Transverse colon (tissue), 4 donors: ENCODE measurements at places on chromosomes 7 and 10. TPM values are rescaled to one million over a fixed set of nuclear protein-coding genes. Genes with fewer than 3 reads are reported as not detected.

DNA sequence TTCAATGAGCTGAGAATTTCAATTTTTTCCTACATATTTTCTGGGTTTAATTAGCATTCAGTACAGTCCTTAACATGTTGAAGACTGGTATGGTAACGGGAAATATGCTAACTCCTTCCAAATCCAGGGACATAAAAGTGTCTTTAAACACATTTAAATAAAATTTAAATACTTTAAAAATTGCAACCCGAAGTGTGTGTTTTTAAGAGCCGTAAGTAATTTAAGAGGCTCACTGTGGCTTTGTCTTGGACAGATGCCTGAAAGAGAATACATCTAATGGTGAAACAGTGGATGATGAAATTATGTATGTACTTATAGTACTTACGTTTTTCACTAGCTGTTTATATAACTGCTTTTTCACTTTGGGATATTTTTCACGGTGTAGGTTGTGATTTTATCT lies 687.3 kb upstream of the CELF2 start:
- no peak for DNase-seq

DNA sequence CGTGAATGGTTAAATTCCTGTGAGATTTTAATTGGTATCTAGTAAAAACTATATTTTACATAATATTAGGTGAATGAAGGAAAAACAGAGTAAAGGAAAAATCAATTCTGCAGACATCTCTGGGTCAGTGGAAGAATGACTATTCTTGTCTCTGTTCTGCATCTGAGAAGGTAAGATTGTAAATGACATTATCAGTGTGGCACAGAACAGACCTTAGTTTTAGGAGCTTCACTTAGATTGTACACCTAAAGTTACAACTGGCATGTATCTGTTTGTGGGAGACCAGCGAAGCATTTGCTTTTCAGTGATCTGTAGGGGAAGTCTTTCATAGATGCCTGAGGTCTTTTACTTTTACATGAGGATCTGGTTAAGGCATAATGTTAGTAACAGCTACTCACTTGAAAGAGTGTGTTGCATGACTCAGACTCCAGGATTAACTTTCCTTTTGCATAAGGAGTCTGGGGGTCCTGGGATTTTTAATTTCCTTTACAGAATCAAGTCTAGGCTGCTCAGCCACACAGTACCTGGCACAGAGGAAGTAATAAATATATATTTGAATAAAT lies 56.2 kb downstream of the JMJD1C start:
- no peak for DNase-seq

ASNS gene
- total RNA-seq = 9.0 TPM

DNA sequence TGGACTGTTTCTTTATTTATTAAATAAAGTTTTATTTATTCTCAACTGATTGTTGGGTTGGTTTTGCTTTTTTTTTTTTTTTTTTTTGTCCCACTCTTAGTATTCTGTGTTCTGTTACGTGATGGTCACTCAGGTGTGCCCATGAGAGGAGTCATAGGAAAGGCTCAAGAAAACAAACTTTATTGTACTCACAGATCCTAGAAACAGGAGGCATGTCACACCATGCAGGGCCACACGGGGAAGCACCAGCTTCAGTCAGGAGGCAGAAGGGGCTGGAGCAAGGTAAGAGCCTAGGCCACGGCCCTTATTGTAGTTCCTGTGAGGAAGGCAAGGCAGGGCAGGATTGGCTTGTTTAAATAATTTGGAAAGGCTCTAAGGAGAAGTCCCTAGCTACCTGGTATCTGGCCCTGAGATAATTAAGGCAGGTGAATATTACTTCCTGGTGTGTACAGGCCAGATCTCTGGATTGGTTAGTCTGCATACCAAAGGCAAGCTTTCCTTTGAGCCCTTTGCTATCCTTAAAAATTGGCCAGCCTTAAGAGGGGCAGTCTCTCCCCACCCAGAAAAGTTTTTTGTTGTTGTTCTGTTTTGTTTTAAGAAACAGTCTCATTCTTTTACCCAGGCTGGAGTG lies 8.3 kb downstream of the ATOH7 start:
- peak; percentile 27 for DNase-seq

GRCh38 chr10:124618470-124619073 lies 125.6 kb downstream of the FAM53B start:
- DNase-seq = no peak

JAKMIP3 gene
- total RNA-seq = 0.16 TPM

SEMA3D gene
- total RNA-seq = 1.4 TPM

- DNase-seq = peak; percentile 44
Observed at GRCh38 chr7:134750083-134751062, 29.1 kb upstream of the CALD1 start.

DNA sequence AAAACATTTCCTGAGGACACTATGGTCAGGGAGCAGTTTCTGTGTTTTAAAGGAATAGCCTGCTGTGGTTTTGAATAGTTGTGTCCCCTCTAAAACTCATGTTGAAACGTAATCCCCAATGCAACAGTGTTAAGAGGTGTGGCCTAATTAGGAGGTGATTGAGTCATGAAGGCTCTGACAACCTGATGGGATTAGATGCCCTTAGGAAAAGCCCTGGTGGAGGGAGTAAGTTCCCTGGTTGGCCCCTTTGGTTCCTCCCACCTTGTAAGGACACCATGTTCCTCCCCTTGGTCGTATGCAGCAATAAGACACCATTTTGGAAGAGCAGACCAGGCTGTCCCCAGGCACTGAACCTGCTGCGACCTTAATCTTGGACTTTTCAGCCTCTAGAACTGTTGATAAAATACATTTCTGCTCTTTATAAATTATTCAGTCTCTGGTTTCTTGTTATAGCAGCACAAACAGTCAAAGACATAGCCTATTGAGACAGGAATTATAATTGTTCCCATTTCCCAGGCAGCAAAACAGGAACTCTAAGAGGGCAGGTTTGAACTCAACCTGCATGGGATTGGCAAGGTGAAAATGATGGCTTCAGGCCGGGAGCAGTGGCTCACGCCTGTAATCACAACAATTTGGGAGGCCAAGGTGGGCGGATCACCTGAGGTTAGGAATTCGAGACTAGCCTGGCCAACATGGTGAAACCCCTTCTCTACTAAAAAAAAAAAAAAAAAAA lies 20.5 kb upstream of the TNS3 start:
- no peak for DNase-seq

AS3MT gene
- 3.4 TPM for total RNA-seq

- DNase-seq = no peak
Observed at GRCh38 chr7:22972207-22972606, 41.7 kb downstream of the HYCC1 start.

- no peak for DNase-seq
Observed at GRCh38 chr10:97723001-97723400, 9.5 kb downstream of the MARVELD1 start.

- DNase-seq = no peak
Observed at GRCh38 chr10:27542812-27543211, 38.7 kb downstream of the RAB18 start.

DNA sequence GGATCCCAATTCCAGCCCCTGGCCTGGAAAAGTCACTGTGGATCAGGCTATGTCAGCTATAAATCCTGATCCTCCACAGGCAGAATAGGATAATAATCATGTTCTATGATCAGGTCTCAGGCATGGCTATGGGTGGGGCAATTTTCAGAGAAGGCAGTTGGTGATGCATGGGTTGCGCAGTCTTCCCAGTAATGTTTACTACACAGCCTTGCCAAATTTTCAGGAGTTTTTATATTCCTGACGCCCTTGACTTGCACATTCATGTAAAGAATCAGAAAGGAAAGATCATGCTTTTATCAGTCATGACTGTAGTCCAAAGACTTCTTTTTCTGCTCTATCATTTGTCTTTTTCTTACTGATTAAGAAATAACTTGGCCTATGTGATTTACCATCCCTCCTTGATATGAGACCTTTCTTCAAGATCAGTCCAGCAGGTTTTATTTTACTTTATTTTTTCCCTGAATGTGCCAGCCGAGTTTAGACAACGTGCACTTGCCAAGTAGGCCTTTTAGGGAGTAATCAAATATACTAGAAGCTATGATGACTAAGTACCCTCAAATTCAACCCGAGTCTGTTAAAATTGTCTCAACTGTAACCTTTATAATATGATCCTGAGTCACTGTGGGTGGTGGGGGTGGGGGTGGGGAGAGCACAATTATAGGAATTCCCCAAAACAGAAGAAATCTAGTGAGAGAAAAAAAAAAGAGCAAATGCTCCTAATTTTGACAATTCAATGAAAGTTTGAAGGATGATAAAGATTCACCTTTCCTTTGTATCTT lies 31.9 kb downstream of the ARL4A start:
- DNase-seq = no peak

SAMD9 gene
- 25.6 TPM for total RNA-seq

- DNase-seq = no peak
Observed at GRCh38 chr10:51403521-51403920, 295.9 kb downstream of the CSTF2T start.

KCND2 gene
- not detected for total RNA-seq

DNA sequence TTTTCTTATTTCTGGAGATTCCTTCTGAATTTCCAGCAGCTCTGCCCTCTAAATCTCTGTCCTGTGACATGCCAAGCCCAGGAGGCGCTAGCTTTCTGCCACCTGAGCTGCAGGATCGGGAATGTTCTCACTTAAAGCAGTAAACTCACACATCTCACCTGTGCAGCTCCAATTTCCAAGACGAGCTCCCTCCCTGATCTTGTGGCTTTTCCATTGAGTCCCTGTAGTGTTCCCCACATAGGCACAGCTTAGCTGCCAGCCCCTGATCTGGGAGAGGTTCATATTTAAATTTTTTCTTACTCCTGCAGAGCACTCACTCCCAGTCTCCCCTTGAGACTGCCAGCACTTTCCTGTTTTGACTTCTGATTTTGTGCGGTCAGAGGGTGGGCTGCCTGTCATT lies 479.3 kb downstream of the GLRX3 start:
- DNase-seq = no peak
